NCI-H510A (cell line): ENCODE measurements at places on chromosomes 4 and X.

DNA sequence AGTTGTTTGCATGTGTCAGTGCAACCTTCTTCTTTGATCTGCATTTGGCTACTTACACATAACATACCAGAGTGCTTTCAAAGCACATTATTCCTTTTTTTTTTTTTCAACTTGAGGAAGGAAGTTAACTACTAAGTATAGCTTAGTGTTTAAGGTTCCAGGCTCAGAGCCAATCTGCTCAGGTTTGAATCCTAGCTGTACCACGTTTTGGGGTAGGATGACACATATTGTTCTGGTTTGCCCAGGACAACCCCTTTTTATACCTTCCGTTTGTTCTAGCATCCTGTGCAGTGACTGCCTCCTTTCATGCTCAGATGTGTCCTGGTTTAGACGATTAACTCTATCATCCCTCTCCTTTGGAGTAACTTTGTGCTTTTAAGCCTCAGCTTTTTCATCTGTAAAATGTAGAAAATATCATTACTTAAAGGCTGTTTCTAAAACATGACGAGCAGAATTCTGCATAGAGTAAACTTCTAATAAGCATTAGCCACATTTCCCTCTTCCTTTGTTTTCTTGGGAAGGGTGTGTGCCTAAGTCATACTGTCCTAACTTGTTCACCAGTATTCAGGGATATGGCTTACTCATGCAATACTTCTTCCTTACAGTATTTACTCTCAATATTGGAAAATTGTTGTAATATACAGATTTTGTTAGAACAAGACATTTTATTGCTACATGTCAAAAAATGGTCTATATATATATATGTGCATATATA lies 281.3 kb downstream of the C4orf33 start:
- DNase-seq, result no peak

DNA sequence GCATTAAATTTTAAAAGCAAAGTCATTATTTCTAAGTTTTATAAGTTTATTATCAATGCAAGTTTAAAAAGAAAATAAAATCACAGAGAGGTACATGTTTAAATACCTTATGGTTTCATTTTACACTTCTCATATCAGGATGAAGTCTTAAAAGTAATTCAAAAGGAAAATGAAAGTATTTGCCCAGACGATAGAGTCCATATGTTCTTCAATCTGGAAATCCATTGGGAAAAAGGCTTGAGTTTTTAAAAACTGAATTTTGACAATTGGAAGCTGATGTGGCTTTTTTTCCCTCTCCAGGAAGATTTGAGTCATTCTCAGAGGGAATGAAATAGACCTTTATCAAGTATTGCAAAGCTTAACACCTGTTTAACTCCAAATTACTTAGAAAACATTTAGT lies 37.1 kb downstream of the MAB21L2 start:
- DNase-seq, result no peak

- DNase-seq, result peak; percentile 86
Observed at GRCh38 chr4:56874166-56874565, 33.5 kb upstream of the REST start.

- no peak for DNase-seq
Observed at GRCh38 chr4:148059617-148060180, 327.8 kb downstream of the ARHGAP10 start.

- DNase-seq, result no peak
Observed at GRCh38 chrX:3262901-3263300, 83.6 kb downstream of the MXRA5 start.

DNA sequence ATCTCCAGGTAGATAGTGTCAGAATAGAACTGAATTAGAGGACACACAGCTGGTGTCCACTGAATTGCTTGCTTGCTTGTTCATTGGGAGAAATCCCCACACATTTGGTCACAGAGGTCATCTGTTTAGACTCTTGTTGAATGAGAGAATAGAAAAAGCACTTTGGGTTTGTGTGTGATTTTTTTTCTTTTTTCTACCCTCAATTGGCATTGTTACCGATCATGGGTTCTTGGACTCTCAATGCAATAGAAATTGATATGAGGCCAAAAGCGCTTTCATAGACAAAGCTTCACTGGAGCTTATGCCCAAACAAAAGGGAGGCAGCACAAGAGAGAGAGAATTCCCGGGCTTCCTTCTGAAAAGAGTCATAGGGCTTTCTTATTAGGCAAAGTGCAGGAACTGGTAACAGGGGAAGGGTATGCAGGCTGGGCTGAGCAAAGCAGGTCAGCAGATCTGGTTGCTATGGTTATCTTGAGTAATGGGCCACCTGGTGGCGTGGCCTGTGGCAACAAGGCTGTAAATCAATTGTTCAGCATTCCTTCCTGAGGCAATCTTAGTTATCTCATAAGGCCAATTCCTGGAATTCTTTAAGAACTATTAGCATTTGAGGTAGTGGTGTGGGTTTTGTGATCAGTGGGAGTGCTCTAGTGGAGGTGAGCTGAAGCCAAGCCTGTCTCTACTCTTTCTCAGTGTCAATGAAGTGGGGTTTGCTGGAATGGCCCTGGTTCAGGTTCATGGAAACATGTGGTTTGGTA lies 5.3 kb upstream of the GPR82 start:
- DNase-seq, result no peak

DNA sequence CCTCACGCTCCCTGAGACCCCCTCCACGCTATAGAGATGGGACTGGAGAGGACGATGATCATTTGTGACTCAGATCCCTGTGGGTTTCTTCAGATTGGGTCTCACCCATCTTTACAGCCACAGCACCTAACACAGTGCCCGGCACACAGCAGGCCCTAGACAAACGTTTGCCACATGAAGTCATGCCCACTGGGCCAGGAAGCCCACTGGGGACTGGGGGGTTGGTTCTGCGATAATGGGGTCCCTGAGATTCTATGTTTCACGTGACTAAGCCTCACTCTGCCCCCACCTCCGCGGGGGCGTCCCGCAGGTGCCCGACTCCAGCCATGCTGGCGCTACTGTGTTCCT lies 3.8 kb downstream of the SOD3 start:
- no peak for DNase-seq

DNA sequence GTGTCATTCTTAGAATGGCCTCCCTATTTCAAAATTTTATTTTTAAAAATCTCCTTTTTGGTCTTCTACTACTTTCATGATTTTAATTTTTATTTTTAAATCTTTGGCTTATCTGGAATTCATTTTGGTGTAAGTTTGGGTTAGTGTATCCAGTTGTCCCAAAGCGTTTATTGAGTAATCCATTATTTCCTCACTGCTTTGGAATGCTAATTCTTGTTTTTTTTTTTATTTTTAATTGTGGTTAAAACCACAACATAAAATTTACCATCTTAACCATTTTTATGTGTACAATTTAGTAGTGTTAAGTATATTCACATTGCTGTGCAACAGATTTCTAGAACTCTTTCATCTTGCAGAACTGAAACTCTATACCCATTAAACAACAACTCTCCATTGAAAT lies 8.7 kb downstream of the CITED1 start:
- no peak for DNase-seq

DNA sequence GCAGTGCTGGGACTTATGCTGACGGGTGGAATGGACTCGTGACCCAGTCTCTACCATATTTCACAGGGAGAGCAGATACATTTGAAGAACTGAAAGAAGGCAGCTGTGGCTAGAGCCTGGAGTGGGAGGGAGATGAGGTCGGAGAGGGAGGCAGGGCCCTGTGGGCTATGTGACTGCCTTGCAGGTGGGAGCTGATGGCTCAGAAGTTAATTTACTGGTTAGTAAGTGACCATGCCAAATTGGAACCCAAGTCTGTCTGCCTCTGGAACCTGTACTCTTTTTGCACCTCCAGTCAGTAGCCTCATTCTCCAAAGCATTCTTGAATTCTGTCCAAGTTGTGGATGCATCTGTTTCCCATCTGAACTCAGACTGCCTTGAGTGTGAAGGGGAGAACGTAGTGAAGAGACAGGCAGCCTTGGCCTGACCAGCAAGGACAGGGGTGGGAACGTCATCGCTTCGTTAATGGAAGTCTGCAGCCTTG lies 92.3 kb downstream of the REPS2 start:
- no peak for DNase-seq

DNA sequence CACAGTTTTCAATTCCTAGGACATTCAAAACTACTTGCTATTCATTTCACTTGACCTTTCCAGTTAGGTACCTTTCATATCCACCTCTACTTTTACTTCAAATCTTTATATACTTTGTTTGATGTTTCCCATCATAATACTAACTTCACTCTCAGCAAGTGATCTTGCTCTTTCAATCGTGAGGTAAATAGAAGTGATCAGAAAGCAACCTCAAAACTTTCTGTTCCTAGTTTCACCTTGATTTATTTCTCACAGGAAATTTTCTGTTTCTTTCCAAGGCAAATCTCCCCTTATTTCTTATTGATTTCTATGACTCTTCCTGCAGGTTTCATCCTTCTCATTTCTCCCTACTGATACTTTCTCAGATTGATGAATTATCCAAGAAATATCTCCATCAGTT lies 623.5 kb downstream of the FSTL5 start:
- no peak for DNase-seq

DNA sequence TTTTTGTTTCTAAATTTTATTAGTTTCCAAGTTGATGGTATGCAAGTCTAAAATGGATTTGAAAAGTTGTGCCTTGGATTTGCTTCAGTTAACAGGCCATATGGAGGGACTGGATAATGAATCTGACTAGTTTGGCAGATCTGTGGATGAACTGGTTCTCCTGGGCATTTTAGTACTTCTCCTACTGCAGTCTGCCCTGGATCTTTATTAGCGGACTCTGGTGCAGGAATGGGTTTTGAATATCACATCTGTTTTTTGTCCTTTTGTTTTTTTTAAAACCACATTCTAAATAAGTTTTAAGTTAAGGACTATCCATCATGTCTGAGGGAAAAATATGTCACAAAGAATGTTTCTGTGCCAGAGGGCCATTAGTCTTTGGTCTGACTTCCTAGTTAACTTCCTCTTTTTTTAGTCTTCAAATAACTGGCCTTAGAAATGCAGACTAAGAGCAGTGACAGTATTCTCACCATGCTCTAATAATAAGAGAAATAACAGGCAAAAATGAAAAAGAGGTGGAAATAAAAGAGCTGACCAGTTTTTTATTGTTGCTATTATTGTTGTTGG lies 13.9 kb upstream of the DCK start:
- DNase-seq, result no peak

DNA sequence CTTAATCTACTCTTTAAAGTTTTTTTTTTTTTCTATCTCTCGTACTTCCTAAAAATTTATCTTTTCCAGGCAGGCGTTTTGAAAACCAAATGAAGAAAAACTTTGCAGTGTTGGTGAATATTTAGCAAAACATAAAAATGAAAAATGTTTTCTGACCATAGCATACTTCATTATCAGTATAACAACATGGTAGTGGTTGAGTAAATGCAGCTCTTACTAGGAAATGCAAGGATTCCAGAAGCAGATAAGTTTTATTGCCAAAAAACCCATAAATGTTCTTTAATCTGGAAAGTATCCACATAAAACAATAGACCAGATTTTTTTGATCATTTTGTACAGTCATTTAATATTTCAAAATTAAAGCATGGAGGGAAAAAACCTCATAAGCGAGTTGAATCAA lies 136.9 kb upstream of the GUCY1A1 start:
- DNase-seq, result no peak

DNA sequence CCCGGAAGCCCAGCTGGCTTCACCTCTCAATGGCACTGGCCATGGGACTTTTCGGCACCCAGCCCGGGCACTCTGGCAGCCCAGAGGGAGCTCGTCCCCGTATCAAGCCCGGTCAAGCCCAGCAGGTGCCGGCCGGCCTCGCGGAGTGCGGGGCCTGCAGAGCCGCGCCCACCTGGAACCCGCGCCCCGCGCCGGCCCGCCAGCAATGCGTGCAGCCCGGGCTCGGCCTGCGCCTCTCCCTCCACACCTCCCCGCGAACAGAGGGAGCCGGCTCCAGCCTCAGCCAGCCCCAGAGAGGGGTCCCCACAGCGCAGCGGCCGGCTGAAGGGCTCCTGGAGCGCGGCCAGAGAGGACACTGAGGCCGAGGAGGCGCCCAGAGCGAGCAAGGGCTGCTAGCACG lies 133.6 kb upstream of the FRG1 start:
- DNase-seq, result no peak

DNA sequence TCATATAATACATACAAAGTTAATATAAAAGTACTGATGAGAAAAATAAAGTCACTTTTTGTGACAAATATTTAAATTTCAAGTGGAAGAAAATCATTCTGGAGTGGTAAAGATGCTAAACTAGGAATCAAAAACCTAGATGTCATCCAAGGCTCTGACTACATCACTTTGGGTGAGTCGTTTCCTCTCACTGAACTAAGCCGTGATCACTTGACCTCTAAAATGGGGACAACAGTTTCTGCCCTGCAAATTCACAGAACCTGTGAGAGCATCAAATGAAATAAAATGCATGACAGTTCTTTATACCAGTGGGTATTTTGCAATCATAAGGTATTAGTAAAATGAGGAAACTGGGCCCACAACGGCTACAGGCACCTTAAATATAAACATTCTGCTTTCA lies 63.8 kb downstream of the PRDM5 start:
- DNase-seq, result no peak

DNA sequence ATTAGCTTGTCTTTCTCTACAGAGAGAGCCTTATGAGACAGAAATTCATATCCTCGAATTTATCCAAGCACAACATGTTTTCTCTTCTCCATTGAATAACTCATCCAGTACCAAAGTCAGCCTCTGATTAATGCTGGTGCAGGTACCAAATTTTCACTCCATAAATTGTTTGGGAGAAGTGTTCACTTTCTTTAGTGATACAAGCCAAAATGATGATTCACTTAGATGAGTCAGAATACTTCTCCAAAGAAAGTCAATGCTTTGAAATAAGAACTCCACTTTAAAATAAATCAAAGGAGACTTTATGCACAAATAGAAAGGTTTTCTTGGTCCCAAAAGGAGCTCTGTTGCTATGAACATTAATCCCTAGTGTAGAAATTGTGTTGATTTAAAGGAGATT lies 60.2 kb downstream of the MAOB start:
- DNase-seq, result no peak

DNA sequence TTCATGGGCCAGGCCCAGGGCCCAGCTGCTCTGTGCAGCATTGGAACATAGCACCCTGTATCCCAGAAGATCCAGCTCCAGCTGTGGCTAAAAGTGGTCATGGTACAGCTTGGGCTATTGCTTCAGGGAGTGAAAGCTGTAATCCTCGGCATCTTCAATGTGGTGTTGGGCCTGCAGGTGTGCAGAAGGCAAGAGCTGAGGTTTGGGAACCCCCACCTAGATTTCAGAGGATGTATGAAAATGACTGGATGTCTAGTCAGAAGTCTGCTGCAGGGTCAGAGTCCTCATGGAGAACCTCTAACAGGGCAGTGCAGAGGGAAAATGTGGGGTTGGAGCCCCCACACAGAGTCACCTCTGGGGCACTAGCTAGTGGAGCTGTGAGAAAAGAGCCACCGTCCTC lies 341.7 kb downstream of the PPP3CA start:
- no peak for DNase-seq

GRCh38 chr4:106951891-106952290 lies 84.2 kb downstream of the DKK2 start:
- no peak for DNase-seq

- DNase-seq, result no peak
Observed at GRCh38 chr4:81516241-81516640, 44.5 kb upstream of the RASGEF1B start.

- DNase-seq, result no peak
Observed at GRCh38 chrX:53732797-53733196, 46.3 kb upstream of the HUWE1 start.
